Activated naive CD8-positive, alpha-beta T cell treated with anti-CD3 and anti-CD28 coated beads for 36 hours (primary cell): ENCODE measurements at places on chromosomes 5 and 9.

DNA sequence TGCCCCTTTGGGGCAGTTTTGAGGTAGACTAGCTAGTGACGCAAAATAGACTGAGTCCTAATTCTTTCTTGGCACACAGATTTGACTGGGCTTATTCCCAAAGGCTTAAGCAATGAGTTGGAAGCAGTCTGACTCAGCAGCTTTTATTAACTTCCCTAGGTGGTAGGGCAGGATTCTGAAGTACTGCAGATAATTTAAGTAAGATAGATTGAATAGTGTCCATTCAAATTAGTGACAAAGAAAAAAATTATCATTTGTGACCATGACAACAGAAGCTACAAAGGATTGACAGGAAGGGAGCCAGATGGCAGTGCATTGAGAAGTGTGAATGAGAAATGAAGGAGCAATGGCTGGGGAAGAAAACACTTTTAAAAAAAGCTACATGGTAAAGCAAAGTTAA, 649.4 kb downstream of the CDH9 start:
- DNase-seq, result no peak

- no peak for DNase-seq
Observed at GRCh38 chr9:77488439-77489126, 159.5 kb downstream of the GNA14 start.

GRCh38 chr9:132242621-132243155, 80.8 kb downstream of the NTNG2 start:
- DNase-seq, result no peak

GRCh38 chr5:11483630-11484029, 420.6 kb downstream of the CTNND2 start:
- DNase-seq, result no peak

DNA sequence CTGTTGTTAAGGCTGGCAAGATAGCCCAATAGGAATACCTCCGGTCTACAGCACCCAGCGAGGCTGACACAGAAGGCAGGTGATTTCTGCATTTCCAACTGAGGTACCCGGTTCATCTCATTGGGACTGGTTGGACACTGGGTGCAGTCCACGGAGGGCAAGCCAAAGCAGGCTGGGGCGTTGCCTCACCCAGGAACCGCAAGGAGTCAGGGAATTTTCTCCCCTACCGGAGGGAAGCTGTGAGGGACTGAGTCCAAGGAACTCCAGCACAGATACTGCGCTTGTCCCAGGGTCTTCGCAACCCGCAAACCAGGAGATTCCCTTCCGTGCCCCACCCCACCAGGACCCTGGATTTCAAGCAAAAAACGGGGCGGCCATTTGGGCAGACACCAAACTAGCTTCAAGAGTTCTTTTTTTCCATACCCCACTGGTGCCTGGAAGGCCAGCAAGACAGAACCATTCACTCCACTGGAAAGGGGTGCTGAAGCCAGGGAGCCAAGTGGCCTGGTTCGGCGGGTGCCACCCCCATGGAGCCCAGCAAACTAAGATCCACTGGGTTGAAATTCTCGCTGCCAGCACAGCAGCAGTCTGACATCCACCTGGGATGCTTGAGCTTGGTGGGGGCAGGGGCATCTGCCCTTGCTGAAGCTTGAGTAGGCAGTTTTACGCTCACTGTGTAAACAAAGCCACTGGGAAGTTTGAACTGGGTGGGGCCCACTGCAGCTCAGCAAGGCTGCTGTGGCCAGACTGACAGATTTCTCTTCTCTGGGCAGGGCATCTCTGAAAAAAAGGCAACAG, 647.2 kb downstream of the BNC2 start:
- DNase-seq, result no peak

- DNase-seq, result no peak
Observed at GRCh38 chr5:68268101-68268851, 52.7 kb downstream of the PIK3R1 start.

DNA sequence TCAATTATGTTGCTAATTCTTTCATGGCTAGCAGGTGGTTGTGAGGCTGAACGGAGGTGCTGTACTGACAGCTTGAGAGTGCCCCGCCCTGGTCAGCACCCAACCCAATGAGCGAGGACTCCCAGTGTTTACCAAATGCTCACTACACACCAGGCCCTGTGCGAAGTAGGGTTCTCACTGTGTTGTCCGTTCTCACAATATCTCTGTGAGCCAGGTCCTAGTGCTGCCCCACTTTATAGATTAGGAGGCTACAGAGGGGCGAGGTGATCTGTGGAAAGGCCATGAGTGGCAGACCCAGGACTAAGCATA, 28.2 kb downstream of the COL15A1 start:
- DNase-seq, result no peak

DNA sequence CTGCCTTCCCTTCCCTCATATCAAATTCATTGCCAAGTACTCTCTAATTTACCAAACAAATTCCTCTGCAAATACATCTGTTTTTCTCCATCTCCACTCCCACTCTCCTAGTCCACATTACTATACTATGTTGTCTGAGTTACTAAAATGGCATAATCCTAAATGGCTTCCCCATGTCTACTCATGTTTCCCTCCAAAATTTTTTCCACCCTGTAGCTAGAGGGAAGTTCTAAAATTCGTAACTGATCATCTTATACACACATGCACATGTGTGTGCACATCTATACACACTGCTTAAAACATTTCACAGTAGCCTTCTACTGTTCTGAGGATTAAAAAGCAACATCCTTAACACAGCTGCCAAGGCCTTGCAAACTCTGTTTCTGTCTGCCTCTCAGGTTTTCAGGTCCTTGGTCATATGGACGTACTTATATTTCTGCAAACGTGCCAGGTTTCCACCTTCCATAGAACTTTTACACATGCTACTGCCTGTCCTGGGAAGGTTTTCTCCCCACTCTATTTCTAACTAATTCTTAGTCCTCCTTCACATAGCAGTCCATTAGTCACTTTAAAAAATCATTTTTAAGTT, 140.6 kb downstream of the LURAP1L start:
- DNase-seq, result no peak

DNA sequence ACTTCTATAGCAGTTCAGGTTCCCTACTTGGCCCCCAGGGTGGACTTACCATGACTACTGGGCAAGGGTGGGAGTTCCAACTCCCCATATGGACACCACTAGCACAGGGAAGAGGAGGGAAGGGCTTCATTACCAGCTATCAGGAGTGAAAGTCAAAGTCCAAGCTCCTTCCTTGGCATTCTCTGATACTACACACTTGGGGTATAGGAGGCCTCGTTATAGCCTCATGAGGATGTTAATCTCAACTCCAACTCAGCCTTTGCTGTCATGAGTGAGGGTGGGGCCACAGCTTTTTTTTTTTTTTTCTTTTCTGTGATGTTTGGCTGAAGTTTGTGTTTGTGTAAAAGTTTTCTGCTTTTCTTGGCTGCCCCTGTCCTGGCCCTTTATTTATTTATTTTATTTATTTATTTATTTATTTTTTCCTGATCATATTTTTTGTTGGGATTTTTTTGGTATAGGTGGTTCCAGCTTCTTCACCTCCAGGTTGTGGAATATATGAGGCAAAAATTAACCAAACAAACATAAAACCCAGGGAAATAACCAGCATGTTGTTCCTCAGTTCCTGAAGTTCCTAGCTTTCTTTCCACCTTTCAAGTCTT, 8.7 kb downstream of the GARIN3 start:
- no peak for DNase-seq

GRCh38 chr5:144315994-144316634, 145.4 kb downstream of the KCTD16 start:
- DNase-seq, result no peak

- DNase-seq, result no peak
Observed at GRCh38 chr9:79610019-79610631, 38.4 kb downstream of the TLE4 start.

- DNase-seq, result no peak
Observed at GRCh38 chr9:123361731-123362510, 5.9 kb downstream of the CRB2 start.

- DNase-seq, result no peak
Observed at GRCh38 chr5:1762883-1763547, 36.6 kb downstream of the MRPL36 start.

DNA sequence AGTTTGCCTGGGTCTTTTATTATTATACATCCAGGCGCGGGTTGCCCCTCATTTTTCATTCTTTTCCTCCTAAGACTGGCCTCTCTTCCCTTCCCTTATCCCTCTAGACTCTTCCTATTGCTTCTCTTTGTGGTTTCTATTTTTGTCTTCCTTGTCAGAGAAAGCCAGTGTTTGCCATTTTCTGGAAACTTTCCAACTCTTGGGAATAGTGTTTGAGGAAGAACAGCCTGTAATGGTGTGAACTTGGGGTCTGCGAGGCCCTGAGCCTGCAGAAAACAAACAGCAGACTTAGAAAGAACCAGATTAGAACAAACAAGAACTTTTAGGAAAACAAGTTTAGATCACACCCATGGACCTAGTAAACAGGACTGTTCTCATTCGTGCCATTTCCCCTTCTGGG, 15.5 kb downstream of the PRKACG start:
- no peak for DNase-seq

DNA sequence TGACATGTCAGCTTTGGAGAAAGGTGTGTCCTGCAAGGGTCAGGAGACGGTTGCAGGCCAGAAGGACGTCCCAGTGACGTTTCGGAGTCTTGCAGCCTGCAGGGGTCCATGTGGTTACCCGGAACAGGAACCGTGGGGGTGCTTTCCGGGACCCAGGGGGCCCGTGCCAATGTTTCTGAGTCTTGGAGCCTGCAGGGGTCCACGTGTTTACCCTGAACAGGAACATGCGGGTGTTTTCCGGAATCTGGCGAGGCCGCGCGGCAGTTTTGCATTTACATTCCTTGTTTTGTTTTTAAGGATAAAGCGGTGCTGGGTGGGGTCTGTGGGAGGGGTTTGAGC, 30.6 kb downstream of the NKD2 start:
- DNase-seq, result no peak

DNA sequence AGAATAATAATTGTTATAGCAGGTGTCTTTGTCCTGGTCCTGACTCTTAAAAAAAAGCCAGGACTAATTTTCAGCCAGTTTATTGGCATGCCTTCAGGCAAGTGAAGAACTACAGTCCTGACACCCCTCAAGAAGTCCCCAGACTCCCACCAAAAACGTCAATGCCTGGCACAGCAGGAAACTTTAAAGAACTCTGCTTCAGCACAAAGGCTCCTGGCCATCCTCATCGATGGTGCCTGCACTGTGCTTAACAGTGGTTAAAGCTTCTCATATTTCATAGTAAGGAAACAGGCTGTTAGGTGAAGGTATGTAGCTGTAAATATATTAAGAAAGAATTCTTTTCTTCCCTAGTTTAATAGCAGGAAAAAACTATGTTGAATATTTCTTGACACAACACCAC, 280.1 kb upstream of the PUM3 start:
- DNase-seq, result no peak

- DNase-seq, result peak; percentile 65
Observed at GRCh38 chr9:127981559-127982121, 851 bp upstream of the EEIG1 start.

DNA sequence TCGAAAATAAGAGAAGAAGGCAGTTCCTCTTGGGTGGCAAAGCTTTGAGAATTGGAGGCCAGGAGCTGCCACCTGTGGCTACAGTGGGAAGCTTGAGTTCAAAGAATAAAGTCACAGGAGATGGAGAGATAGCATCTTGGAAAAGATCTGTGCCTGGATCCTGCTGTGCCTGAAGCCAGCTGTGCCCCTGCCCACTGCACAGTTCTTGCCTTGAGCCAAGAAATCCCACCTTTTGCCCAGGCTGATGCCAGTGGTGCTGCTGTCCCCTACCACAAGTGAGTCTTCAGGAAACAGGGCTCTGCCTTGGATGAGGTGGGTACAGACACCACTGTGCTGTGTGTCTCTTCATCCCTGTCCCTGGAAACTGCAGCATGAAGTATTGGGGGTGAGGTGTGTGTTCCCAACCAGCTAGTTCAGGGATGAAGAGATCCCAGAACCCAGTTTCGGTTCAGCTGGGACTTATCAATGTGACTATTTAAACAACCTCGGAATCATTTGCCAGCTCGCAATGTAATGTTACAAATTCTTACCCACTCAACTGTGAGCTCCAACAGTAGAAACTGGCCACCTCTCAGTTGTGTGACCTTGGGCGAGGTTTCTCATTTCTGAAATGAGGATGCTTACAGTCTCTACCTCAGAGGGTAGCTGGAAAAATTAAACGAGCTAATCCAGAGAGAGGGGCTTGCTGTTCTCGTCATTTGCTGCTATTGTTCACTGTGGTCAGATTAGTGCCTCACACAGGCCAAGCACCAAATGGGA, 5.9 kb downstream of the IER5L start:
- no peak for DNase-seq

GRCh38 chr9:107112707-107113243, 170.3 kb upstream of the RAD23B start:
- no peak for DNase-seq

DNA sequence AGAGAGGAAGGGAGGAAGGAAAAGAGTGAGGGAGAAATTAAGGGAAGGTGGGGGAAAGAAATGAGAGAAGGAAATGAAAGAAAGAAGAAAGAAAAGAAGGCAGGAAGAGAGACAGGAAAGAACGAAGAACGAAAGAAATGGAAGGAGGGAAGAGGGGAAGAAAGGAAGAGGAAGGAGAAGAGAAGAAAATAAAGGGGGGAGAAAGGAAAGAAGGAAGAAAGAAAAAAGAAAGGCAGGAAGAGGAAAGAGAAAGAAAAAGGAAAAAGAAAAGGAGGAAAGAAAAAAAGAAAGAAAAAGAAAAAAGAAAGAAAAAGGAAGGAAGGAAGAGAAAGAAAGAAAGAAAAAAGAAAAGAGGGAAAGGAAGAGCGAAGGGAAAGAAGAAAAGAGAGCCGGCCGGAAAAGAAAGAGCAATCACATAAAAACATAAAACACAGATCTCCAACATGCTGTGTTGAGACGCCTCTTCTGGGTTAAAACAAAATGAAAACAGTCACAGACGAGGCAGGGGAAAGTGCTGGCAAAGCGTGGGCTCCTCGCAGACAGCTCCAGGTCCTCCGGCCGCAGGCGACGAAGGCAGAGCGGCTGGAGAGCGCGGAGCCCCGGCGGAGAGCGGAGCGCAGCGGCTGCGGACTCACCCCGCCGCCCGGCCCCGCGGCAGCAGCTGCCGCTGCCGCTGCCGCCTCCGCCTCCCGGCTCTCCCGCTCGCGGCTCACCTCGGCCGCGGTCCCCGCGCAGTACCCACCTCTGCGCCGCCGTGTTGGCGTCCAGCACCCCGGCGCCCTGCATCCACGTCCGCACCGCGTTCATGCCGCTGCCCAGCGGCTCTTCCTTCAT, 896 bp downstream of the EBF1 start:
- peak; percentile 74 for DNase-seq

DNA sequence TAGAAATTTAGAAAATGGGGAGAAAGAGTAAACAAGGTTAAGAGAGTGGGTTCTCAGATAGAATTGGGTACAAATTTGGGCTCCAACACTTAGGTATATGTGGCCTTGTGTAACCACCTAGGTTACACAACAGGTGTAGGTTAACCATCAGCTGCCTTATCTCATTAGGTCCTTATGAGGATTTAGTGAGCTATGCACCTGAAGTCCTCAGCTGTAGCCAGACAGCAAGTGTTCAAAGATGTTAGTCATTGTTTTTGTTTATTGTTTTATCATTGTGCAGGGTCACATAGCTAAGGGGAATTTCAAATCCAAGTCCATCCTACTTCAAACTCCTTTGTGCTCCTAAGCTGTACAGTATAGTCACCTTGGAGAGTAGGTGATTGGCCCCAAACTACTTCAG, 970 bp upstream of the TRIM32 start:
- no peak for DNase-seq
